ENCODE measurements at places on chromosomes 2 and 18.

DNA sequence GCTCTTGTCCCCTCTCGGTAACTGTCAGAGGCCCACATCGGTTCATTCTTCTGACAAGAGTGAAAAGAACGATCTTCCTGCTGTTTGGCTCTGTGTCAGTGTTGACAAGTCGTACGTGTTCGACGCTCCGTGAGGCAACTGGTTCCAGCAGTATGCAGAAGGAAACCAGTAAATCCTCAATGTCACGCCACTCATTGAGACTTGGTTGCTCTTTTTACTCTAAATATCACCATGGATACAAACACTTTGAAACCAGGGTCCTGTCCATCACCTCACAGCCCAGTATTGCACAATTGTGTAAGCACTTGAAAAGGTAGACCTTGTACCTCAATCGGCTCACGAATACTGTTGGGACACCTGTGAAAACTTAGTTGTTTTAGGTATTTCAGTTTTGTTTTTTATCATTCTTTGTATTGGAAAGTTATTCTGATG lies 136.4 kb downstream of the ZNF407 start:
- no peak for DNase-seq

GRCh38 chr2:238599549-238600505 lies 173.1 kb downstream of the ASB1 start:
- no peak for DNase-seq

DNA sequence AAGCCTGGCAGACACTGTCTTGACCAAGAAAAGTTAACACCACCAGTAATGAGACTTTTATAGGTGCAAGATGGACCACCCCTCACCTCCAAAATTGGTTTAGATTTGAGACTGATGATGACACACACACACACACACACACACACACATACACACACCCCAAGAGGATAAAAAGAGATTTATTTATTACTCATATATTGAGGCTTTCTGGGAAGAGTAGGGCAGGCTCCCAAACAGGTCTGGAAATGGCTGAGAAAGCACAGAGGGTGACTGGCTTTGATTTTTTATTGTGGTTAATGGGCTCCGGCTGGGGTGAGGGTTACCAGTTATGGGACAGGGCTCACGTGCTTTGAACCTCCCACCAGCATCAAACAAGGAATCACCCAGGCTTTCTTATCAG lies 54.2 kb upstream of the ADAM23 start:
- no peak for DNase-seq

GRCh38 chr2:175676813-175677212 lies 325.3 kb downstream of the LNPK start:
- no peak for DNase-seq

DNA sequence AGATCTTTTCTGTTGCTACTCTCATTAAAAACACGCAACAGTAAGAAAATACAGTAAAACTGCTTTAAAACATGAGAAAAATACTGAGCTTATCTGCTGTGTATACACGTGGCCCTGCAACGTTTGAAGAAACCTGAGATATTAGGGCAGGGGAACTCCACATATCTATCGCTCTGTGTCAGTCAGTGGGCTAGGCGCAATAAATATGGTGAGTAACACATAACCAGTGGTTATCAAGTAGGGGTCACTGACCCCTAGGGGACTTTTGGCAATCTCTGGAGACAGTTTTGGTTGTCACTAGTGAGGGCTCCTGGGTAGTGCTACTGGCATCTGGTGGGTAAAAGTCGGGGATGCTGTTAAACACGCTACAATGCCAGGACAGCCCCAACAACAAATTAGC lies 14.9 kb downstream of the STAT1 start:
- DNase-seq = no peak

- DNase-seq = no peak
These were observed 626.7 kb downstream of the BCL11A start for GRCh38 chr2:59926731-59927130.

GRCh38 chr2:135893374-135893794 lies 17.1 kb upstream of the MCM6 start:
- no peak for DNase-seq

DNA sequence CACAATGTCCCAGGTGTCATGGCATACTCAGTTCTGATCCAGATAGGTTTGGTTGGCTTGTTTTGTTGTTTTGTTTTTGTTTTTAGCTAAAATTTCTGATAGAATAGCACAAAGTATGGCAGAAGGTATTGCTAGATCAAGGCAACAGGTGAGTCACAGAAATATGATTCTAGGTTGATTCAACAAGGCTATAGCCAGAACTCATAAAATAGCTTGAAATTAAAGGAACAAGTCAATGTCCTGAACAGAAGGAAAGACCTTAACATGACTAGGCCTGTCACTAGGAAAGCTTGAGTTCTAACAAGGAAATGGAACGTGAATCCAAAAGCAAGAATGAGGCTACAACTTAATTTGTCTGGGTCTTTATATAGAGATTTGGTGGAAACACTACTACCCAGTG lies 157.1 kb downstream of the GALNT3 start:
- DNase-seq = no peak

DNA sequence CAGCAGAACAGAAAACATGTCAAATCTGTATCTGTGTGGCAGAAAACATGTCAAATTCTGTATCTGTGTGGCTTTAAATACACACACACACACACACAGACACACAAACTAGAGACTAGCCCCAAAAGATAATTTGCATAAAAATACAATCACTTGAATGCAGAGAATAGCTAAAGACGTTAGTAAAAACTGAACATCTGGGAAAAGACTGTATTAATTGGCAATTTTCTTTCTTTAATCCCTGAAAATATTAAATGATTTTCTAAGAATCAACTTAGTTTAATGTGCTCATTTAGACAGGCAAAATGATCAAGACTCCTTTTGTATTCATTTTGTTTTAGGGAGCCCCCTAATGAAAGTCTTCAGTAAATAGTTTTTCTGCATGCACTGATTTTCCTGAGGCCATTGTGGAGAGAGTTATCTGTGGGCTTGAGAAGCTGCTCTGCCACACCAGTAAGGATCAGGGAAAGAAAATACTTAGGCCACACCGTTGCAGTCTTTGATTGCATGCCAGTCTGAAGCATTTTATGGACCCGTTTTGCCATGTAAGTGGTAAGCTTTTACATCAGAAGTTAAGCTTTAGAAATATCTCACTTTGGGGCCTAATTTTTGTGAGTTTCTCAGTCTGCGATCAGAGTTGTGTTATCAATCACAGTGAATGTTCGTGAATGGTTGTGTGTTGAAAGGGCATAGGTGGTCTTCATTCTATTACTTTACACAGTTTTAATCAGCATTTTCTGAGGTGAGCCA lies 2.2 kb downstream of the SPATS2L start:
- DNase-seq = peak; percentile 55

DNA sequence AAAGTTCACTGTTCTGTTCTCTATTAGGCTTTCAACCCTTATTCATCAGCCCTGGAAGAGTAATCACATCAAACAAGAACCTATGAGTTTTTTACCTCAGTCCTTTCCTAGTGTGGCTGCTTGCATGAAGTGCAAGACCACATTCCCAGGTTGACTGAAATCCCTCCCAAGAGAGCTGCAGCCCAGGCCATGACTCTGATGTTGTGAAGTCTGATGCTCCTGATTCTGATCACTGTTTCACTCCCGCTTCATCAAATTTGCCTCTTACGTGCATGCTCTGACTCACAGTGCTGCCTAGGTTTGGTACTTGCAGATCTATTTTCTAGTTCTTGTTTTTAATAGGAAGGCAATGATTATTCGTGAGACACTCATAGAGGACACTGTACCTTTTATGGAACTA lies 58.2 kb upstream of the DSEL start:
- no peak for DNase-seq

DNA sequence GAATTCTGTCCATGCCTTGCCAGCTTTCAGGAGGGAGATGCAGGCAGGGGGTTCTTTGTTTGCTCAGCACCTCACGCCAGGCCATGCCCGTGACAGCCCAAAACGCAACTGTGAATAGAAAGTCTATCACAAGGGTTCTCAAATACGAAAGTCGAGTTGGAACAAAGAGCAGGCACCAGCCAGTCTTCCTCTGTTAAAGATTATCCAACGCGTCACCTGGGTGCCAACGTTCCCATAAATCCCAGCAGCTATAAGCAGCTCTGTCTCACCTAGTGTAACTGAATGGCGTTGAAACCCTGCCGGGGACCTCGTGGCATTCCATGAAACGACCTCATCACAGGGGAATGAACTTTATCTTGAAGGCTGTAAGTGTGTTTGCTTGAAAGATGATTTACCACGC lies 84.8 kb upstream of the GATA6 start:
- DNase-seq = no peak

- DNase-seq = no peak
These were observed 153.3 kb upstream of the MAP3K20 start for GRCh38 chr2:172922306-172922705.

GRCh38 chr2:221600388-221600787 lies 28.3 kb upstream of the EPHA4 start:
- DNase-seq = no peak

GRCh38 chr2:197254776-197255530 lies 55.6 kb downstream of the ANKRD44 start:
- DNase-seq = no peak

DNA sequence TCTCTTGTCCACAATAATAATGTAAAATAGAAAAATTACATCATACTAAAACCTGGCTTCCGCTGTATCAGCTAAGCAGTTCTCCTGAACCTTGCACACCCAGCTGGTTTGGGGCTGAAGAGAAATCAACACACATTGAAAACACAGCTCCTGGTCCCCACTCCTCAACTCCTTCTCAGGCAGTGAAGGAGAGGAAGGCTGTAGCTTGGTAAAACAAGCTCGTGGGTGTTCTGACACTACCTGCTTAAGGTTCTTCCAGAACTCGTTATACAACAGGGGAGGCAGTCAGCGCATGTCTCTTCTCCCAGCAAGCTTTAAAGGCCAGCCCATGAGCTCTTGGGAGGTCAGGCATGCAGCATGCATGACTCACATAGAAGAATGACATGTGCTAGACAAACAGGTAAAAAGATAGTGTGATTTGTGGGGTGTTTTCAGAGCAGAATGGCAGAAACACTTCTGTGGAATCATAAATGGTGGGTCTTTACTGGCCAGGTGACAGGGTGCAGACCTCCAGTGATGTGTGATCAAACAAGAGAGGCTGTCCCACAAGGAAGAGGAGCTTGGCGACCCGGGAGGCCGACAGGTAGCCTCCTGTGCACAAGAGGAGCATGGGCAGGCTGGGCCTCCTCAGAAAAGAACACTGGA lies 69.1 kb downstream of the UXS1 start:
- no peak for DNase-seq

DNA sequence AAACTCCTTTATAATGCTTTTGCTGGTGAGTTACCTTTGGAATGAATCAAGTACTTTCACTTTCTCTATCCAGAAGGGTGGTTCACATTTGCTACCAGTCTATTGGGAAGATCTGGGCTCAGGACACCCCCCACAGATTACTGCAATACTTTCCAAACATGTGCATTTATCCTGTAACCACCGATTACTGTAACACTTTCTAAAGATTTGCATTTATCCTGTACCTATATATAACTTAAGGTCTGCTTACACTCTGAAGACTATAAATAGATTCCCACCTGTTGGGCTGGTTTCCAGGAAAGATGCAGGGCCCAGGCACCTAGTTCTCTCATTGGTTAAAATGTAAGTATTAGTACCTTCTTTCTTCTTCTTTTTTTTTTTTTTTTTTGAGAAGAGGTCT lies 113.0 kb upstream of the NEDD4L start:
- DNase-seq = no peak

DNA sequence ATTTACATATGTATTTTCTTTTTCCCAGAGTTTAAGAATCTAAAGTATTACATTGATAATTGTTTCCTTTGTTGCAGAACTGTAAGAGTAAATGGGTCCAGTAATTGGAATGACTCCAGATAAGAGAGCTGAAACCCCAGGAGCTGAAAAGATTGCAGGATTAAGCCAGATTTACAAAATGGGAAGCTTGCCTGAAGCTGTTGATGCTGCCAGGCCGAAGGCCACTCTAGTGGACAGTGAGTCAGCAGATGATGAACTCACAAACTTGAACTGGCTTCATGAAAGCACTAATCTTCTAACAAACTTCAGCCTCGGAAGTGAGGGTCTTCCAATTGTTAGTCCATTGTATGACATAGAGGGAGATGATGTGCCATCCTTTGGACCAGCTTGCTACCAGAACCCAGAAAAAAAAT lies 183.8 kb upstream of the STON1 start:
- DNase-seq = peak; percentile 81

GRCh38 chr2:227939271-227940027 lies 68.0 kb downstream of the DAW1 start:
- peak; percentile 30 for DNase-seq

GRCh38 chr2:43519643-43520221 lies 76.1 kb downstream of the THADA start:
- DNase-seq = peak; percentile 96

GRCh38 chr2:141906678-141907077 lies 224.1 kb downstream of the LRP1B start:
- no peak for DNase-seq

- DNase-seq = no peak
These were observed 15.5 kb downstream of the LAMA1 start for GRCh38 chr18:7102131-7102530.

- no peak for DNase-seq
These were observed 43.3 kb downstream of the TMEM200C start for GRCh38 chr18:5851998-5852397.

DNA sequence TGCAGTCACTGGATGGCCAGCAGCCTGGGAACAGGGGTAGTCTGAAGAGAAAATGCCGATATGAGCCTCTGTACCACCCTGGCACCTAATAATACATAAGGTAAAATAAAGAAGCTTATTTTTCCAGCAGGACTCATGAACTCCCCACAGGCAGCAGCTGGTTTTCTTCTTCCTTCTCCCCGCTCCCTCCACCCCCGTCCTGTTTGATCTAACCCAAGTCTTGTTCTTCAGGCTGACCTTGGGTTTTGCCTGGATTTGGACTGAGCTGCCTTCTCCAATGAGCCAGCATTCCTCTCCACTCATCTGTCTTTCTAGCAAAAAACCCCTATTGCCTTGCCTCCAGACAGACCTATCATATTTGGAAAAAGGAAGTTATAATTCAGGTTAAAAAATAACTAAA lies 111.8 kb downstream of the CELF4 start:
- DNase-seq = no peak

GRCh38 chr2:30492619-30493018 lies 45.6 kb downstream of the LCLAT1 start:
- no peak for DNase-seq

GRCh38 chr2:163990101-163990500 lies 254.3 kb upstream of the FIGN start:
- DNase-seq = no peak

DNA sequence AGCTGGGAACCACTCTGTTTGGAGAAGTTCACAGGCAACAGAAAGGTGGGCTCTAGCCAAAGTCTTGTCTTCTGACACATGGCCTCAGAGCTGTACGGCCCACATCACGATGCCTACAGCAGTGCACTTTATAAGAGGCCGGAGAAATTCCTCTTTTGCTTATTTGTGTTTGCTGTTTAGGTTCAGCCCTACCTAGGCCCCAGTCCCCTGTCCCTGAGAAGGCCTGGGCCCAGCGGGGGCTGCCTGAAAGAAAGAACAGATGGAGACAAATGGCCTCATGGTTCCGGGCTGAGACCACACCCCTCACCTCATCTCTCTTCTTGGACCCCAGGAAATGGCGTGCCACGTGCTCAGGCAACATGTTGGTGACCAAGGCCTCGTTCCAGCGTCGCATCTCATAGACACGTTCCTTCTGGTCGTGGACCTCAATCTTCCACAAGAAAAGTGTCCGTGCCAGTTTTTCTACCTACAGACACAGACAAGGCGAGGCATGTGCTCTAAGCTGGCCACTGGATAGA lies 30.9 kb downstream of the CENPO start:
- DNase-seq = no peak

- peak; percentile 13 for DNase-seq
These were observed 267.9 kb upstream of the TNP1 start for GRCh38 chr2:217127744-217128143.

- DNase-seq = no peak
These were observed 18.6 kb upstream of the KCNG2 start for GRCh38 chr18:79779021-79779699.

- DNase-seq = no peak
These were observed 320.5 kb upstream of the ZNF521 start for GRCh38 chr18:25672490-25672889.
